ENCODE measurements at places on chromosomes 4 and X. TPM values are rescaled to one million over a fixed set of nuclear protein-coding genes. Genes with fewer than 3 reads are reported as not detected.

DNA sequence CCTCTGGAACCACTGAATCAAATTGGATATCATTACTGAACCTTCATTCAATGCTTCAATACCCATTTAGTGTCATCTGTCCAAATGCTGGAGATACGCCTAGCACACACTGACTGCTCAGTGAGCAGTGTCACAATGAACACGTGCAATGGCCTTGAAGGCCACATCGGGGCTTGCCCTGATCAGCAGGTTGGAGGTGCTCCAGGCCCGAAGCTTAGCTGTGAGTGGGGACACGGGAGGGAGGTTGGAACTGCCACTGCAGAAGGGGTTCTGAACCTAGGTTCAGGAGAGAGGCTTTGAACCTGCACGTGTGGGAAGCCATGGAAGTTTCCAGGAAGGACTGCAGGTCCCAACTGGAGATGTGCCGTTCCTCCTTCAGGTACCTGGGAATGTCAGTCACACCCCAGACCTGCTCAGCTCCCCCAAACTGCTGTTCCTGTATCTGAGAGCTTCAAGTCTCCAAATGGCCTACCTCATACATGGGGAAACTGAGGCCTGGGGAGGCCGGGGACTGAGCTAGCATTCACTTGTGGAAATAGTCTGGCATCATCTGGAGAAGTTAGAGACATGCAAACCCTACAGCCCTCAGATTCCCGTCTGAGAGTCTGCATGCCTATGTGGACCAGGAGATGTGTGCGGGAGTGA is 1.9 kb upstream of the WAS start:
- no peak for DNase-seq

DNA sequence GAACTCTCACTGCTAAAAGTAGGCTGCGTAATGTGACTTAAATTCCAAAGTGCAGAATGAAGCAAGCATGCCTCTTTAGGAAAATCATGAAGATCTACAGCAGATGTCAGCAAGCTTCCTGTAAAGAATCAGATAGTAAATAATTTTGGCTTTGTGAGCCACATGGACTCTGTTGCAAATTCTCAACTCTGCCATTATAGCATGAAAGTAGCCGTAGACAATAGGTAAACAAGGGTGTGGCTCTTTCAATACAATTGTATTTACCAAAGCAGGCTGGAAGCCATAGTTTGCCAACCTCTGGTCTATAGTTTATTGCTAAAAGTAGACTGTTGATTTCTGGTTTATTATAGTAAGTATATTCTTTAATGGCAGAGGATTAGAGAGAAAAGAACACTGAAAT is 80.3 kb upstream of the FAM9B start:
- no peak for DNase-seq

GRCh38 chrX:41621222-41621723 is 67.5 kb upstream of the GPR34 start:
- DNase-seq = no peak

GRCh38 chrX:11119313-11119943 is 8.3 kb downstream of the HCCS start:
- no peak for DNase-seq

GRCh38 chr4:125773502-125773901 is 458.7 kb downstream of the FAT4 start:
- DNase-seq = no peak

GRCh38 chr4:150366487-150366999 is 215.4 kb upstream of the MAB21L2 start:
- DNase-seq = no peak

DNA sequence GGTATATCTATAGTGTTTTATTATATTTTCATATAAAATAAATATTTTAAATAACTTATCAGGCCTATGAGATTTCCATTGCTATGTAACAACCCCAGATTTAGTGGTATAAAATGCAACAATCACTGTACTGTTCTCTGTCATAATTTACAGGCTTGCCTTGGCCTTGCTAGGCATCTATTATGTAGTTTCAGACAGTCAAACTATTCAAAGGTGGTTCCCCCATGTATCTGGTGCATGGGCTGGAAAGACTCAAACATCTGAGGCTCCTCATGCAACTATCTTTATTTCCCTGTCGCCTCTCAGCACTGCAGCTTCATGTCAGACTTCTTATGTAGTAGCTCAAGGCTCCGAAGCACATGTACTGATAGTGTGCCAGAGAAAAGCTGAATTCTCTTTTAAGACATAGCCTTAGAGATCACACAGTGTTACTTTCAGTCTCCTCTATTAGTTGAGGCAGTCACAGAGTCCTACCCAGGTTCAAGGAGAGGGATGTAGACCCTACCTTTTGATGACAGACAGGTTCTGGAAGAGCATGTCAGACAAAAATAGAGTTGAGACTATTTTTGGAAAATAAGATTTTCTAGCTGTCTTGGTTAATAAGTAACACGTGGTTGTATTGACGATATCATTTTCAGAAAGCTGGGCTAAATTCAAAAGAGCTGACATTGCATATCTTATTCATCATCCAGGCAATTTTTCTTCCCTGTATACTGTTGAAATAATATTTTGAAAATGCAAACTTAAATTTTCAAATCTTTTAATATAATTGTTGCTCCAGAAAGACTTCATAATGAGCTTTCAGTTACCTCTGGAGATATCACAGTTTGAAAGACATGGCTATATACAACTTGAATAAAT is 19.4 kb downstream of the MTTP start:
- no peak for DNase-seq

DNA sequence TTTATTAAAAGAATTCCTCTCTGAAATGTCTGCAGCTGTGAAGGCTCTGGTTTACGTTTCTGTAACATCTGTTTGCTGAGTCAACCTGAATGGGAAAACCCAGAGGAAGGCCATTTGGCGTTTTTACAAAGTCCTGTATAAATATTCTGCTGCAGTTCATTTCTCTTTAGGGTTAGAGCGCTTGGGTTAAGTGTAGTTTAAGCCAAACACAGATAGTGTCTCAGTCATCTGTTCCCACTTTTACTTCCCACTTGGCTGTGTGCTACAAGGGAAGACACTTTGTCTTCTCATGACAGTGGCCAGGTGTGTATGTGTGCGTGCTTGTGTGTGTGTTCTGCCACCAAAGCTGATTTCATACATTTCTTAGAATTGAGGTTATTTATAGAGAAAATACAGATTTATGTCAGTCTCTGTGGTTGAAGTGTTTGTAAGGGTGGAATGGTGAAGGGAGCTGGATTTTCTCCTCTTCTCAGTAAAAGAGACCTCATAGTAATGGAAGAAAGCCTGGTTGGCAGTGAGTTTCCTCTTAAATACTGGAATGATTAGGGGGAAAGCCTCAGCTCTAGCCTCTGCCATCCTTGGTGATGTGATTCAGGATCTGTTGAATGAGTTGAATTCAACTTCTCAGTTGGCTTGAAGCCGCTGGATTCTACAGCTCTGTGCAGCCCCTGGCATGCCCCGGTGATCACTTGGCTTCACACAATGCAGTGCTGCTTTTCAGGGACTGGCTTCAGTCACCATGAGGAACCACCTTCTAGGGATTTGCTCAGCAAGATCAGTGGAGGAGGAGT is 50.6 kb downstream of the JADE1 start:
- no peak for DNase-seq

- no peak for DNase-seq
Observed at GRCh38 chr4:36704289-36704688, 422.9 kb downstream of the DTHD1 start.

DNA sequence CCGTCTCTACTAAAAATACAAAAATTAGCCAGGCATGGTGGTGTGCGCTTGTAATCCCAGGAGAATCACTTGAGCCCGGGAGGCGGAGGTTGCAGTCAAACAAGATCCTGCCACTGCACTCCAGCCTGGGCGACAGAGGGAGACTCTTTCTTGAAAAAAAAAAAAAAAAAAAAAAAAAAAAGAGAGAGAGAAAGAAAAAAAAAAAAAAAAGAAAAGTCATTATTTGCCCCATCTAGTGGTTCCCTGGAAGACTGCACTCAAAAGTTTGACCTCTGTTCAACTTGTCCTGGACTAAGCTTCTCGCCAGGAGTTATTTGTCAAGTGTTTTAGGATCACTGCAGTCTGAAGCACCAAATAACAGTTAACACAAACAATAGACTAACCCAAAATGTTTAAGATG is 45.3 kb upstream of the KCTD8 start:
- DNase-seq = no peak

S100G gene
- total RNA-seq = not detected

UGDH gene
- total RNA-seq = 28.7 TPM

NSUN7 gene
- 4.2 TPM for total RNA-seq

ZDHHC15 gene
- total RNA-seq = 2.6 TPM

CDX4 gene
- not detected for total RNA-seq

GPRIN3 gene
- 5.7 TPM for total RNA-seq

AREG gene
- total RNA-seq = 4.6 TPM

TENM3 gene
- total RNA-seq = 6.6 TPM

NAT8L gene
- 12.5 TPM for total RNA-seq
